ENCODE measurements at places on chromosomes 1 and 21.

- no peak for DNase-seq
Observed at GRCh38 chr1:94017155-94017829, 103.7 kb downstream of the ABCA4 start.

- DNase-seq = no peak
Observed at GRCh38 chr1:14982029-14982428, 171.5 kb upstream of the TMEM51 start.

GRCh38 chr1:230308039-230308438 is 118.1 kb downstream of the PGBD5 start:
- DNase-seq = no peak

GRCh38 chr1:54477153-54477561 is 70.9 kb upstream of the ACOT11 start:
- DNase-seq = no peak

DNA sequence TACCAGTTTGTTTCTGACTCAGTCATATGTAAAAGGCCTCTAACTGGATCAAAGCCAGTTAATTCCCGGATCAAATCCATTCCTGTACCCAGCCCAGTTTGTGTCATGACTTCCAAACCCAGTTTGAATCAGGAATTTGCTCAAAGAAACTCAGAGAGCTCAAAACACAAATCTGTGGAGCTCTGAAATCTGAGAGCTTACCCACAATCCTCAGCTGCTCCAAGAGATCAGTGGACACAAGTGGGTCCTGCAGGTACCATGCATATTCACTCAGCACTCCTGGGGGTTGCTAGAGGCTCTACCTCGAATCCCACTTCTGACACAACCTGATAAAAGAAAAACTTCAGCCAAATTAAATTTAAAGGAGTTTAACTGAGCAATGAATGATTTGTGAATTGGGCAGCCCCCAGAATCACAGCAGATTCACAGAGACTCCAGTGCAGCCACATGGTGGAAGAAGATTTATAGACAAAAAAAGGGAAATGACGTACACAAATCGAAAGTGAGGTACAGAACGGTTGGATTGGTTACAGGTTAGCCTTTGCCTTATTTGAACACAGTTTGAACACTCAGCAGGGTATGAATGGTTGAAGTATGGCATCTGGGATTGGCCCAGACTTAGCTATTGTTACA is 11.9 kb upstream of the MRPL55 start:
- DNase-seq = no peak

DNA sequence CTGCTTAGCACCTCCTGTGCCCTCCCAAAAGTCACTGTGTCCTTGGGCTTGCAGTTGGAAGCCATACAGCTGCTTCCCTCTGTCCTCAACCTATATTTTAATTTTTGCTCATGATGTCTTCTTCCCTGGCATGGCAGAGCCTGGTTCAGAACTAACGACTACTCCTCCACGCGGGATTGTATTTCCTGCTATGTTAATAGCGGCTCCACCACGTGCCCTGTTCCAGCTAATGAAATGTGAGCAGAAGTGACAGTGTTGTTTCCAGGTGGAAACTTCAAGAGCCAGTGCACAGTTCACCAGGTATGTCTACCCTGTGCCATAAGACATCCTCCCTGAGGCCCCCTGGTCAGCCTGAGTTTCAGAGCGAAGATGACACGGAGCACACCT is 52.1 kb downstream of the DHRS3 start:
- DNase-seq = no peak

DNA sequence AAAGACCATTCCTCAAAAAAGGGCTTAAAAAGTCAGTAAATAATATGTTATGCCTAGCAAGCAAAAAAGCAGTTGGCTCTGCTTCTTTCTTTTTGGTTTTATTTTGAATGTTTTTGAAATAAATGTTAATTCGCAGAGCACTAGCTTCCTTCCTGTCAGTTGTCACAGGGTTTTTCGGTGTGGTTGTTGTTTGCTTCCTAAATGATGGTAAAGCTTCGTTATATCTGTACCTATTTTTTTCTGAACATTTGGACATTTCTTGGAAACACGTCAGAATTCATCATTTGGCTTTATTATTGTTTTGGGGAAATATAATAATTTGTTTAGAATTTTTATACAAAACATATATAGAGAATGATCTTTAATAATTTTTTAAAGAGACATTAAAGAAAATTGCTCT is 351.9 kb upstream of the SGIP1 start:
- DNase-seq = no peak

DNA sequence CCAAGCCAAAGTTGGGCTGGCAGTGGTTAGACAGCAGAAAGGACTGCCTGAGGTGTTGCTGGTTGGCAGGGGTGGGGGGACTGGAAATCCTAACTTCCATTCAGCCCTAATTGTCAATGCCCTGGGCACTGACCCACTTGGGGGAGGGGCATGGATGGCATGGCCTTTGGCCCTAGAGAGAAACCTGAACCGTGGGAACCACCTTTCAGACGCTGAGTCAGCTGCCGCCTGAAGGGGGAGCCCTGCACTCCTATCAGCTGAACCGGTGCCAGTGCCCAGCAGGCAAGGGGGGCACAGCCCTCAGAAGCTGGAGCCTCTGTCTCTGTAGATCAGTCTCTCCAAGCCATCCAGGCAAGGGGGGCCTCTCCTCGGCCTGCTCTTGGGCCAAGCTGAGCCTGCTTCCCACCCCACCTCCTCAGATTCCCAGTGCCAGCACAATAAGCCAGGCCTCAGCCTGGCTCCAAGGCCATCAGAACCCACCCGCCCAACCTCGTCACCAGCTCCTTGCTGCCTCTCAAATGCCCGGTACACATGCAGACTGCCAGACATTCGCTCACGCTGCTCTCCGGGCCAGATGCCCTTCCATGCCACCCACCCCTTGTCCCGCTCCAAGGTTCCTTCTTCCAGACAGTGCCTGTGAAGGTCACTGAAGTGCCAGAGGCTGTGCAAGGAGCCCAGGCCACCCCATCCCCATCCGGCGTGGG is 11.6 kb downstream of the TINAGL1 start:
- DNase-seq = no peak

DNA sequence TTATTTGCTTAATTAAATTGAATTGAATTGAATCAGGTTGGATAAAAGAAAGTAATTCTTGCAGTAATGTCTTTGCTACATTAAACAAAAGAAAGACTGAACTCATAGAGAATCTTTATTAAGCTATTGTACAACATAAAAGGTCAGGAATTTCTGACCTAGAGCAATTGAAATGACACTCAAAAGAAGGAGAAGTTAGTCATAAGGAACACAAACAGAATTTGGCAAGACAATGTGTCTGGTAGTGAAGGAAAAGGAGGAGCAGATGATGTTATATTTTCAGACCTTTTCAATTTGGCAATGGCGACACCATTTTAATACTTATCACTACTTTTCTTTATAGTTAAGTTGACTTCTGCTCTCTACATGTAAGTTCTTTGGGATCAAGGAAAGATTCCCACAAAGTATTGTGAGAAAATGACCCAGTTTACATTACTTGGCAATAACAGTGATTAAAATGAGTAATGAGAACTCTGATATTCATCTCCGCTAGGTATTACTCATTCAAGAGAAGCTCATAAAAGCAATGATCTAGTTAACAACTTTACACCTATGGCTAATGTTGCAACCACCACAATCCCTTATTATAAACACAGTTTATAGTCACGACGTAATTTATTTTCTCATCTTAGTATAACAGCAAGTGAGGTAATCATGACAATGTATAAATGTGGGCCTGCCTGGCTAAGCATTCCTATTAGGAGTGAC is 14.7 kb upstream of the KRTAP21-1 start:
- DNase-seq = no peak

DNA sequence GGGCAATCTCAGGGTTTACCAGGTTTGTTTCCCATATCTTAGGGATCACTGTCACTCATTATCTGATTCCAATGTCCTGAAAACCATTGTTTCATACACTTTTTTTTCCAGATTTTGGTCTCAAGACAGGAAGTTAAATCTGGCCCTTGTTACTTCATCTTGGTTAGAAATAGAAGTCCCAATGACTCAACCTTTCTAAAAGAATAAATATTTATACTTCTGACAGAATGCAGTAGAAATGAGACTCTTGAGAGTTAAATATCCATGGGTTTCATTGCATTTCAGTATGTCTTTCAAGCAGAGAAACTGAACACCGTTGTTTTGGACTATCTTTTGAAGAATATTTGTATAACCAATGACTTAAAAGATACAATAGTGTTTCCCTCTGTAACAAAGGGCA is 19.8 kb upstream of the VCAM1 start:
- DNase-seq = no peak

- DNase-seq = no peak
Observed at GRCh38 chr1:245678860-245679411, 524.2 kb downstream of the KIF26B start.

DNA sequence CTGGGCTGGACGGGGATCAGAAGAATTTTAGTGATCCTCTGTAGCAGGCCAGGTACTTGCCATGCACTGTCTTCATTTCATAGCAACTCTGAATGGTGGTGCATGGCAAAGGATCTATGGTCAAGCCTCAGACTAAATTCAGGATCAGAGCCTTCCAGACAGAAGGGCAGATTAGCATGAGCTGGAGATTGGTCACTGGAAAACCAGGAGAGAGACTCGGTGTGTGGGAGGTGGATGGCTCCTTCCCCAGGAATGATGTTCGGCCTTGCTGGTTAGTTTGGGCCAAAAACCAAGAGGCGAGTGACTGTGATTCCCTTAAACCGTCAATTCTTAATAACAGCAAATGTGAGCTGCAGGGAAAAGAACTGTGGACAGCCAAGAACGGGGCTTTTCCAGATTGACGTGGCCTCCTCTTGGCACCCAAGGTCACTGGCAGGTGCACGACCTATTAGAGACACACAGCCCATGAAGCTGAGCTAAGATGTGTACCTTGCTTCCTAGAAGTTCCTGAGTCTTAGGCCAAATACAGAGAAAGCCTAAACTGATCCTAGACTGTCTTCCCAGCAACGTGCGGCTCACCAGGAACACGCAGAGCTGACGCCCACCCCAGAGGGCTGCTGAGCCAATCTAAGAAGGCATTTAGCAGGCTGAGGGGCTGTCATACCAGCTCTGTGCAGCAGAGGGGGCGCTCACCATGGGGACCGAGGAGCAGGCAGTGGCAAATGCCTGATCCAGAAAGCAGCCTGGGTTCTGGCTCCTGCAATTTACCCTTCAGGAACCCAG is 18.5 kb downstream of the ALDH4A1 start:
- DNase-seq = peak; percentile 29

DNA sequence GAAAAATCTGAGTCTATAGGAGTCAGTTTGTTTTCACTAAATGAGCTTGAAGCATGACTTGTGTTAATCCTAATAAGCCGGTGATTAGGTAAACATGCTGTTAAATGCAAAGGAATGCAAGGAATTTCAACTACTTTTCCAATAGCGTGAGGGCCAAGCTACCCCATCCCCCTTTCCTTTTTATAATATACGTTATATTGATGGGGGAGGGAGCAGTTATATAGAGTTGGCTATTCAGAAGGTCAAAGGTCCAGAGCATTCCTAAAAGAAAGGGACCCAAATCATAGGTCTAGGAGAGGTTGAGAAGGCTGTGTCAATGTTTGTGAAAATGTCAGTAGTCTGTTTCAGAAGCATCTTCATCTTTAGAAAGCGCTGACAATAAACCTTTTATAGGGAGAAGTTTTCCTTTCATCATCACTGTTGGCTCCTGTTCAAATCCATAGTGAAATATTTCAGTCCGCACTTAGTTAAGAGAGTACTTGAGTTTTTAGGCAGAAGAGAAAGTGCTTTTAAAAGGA is 3.8 kb downstream of the CCN1 start:
- no peak for DNase-seq

DNA sequence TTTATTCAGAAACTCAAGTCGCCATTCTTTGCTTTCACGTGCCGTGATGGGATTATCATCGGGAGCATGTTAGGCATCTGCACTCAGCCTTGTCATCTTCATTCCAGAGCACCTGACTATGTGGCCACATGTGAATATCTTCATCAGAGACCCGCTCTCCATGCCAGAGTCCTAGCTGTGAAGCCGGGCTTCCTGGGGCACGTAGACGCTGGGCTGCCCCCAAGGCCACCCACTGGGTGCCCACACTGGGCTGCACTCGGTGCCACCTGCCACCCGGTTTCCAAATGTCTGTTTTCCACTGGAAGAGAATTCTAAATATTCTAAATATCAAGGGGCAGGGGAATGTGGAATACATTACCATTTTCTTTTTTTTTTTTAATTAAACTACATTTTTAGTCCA is 43.8 kb downstream of the SLC37A1 start:
- no peak for DNase-seq

- DNase-seq = no peak
Observed at GRCh38 chr21:40618191-40618973, 228.6 kb downstream of the DSCAM start.

DNA sequence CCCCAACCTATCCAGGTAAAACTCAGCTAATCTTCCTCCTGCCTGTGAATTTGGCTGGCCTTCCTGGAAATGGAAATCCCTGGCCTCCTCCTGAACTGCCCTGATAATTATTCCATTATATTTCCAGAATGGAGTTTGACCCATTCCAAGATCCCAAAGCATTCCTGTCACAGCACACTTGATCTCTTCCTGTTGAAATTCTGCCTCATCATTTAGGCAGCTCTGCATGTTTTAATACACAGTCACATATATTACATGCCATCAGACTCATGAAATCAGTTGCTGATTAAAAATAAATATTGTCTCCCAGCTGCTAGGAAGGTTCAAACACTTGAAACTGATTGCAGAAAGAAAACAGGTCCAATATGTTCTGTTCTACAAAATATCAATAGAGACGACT is 148.2 kb upstream of the PALMD start:
- DNase-seq = no peak

DNA sequence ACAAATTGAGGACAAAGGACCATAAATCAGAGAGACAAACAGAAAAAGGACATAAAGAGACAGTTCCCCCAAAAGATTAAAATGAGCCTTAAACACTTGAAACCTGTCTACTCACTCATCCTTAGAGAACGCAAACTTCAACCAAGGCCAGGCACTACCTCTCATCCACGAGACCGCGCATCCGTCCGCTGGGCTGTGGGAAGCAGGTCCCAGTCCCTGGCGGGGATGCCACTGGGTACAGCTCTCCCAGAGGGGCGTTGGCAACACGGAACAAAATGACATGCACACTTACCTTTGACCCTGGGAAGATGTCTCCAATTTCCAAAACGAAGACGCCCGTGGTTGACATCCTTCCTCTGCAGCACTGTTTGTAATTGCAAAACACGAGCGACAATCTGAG is 16.5 kb upstream of the ADARB1 start:
- no peak for DNase-seq

- DNase-seq = no peak
Observed at GRCh38 chr1:23865543-23865930, 2.6 kb downstream of the FUCA1 start.

DNA sequence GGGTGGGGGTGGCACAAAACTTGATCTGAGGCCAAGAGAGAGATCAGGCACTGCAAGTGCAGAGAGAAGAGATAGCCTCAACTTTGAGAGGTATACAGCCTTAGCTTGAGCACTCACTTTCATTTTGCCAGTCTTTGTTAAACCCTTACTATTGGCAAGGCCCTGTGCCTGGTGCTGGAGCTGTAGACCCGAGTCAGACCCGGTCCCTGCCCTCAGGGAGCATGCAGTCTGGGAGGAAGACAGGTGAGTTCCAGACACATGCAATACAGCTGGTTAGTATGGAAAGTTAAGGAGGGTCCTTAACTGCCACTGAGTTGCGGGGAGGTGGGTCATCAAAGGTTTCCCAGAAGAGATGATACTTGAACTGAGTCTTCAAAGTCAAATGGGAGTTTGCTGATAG is 31.7 kb downstream of the RAB3B start:
- DNase-seq = no peak

GRCh38 chr1:200665861-200666260 is 3.8 kb downstream of the DDX59 start:
- DNase-seq = no peak
